Renal pelvis (tissue), 12 donors: ENCODE measurements at places on chromosomes 3 and 15.

- no peak for DNase-seq
Observed at GRCh38 chr15:57557267-57557666, 34.4 kb upstream of the MYZAP start.

- DNase-seq, result no peak
Observed at GRCh38 chr3:140292684-140293083, 357.7 kb downstream of the CLSTN2 start.

DNA sequence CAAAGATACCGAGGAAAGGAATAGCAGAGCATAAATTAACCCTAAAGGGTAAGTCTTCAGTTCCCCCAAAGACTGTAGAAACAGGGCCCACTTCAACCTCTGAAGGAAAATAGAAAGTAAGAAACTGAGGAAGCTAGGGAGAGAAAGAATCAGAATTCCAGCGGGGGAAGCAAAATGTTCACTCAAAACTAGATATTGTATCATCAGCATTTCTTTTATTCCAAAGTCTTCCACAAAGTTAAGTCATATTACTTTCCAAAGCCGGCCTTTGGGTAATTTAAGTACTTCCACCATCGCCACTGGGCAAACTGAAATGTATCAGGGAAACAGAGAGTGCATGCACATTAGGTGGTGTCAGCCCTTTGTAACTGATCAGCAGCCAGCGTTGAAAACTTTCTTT lies 88.3 kb downstream of the RSL24D1 start:
- no peak for DNase-seq

- DNase-seq, result no peak
Observed at GRCh38 chr3:156633335-156633734, 41.1 kb upstream of the TIPARP start.

DNA sequence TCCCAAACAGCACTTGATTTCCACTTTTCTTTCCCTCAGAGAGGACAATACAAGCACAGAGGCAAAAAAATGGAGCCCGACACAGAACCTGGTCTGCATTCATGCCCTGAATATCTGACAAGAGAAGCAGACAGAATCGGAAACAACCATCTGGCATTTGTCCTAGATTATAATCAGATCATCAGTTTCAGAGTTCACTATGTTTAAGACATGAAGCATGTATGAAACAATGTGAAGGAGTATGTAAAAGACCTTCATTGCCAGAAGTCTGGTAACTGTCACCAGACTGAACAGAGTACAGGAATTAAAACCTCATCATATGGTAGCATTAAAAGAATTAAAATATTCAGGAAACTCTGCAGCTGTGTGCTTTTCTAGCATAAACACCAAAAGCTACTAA lies 65.0 kb downstream of the SETD2 start:
- no peak for DNase-seq

- no peak for DNase-seq
Observed at GRCh38 chr3:72830452-72831223, 17.6 kb downstream of the SHQ1 start.

- DNase-seq, result peak; percentile 38
Observed at GRCh38 chr3:178568155-178568731, 32.0 kb downstream of the KCNMB2 start.

DNA sequence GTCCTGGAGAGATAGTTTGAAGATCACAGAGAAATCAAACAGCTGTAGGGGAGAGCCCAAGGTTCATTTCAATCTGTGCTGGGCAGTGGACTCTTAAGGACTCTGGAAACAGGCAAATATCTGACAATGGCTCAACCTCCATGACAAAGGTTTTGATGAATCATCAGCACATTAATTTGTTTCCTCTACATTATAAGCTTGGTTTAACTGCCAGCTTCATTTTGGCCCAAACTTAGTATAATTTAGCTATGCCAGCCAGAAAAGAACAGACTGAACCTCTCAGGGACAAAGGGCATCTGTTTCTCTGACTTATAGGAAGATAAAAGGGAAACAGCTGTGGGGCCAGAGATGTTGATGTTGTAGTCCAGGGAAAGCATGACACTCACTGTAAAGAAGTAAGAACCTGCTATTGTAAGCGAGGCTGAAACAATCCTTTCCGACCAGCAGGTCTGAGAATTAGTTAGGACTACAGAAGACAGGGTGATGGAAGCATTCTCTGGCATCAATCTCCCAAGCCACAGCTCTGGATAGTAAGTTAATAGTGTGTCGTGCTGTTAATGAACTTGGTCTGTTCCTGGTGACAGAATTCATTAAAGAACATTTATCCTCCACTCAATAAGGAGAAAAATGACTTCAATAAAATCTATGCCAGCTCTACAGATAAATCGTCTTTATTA lies 110.1 kb downstream of the KCNMB2 start:
- DNase-seq, result no peak

DNA sequence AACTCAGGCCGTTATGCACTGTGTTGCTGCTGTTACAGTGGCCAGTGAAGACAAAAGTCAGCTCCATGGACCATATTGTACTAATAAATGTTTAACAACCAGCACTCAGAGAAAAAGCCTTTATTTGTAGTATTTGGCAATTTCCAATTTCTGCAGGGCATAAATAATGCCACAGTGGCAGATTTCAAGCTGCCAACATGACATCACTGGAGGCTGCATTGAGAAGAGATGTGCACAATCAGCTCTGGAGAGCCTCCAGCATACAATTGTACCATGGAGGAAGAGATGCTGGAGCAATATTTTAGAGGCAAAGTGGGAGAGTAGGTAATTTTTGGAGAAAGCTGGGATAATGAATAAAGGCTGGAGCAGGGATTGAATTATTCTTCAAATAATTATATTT lies 9.7 kb upstream of the ALCAM start:
- no peak for DNase-seq

GRCh38 chr3:54988838-54989630 lies 61.2 kb upstream of the LRTM1 start:
- DNase-seq, result peak; percentile 52

DNA sequence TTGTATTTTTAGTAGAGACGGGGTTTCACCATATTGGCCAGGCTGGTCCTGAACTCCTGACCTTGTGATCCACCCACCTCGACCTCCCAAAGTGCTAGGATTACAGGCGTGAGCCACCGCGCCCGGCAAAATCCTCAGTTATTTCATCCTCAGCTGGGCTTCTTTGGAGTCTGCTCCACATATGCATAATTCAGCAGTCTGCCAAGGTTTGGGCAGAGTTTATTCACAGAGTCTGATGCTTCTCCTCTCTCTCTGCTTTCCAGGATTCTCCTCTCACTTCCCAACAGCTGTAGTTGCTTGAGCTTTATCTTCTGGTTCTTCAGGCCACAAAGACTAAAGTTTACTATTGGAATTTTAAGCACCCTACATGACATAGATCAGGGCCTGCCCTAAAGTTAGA lies 8.2 kb downstream of the ZNF106 start:
- DNase-seq, result no peak

- DNase-seq, result no peak
Observed at GRCh38 chr3:155110022-155110421, 29.9 kb downstream of the MME start.

GRCh38 chr3:189361103-189361835 lies 189.5 kb downstream of the TPRG1 start:
- no peak for DNase-seq

DNA sequence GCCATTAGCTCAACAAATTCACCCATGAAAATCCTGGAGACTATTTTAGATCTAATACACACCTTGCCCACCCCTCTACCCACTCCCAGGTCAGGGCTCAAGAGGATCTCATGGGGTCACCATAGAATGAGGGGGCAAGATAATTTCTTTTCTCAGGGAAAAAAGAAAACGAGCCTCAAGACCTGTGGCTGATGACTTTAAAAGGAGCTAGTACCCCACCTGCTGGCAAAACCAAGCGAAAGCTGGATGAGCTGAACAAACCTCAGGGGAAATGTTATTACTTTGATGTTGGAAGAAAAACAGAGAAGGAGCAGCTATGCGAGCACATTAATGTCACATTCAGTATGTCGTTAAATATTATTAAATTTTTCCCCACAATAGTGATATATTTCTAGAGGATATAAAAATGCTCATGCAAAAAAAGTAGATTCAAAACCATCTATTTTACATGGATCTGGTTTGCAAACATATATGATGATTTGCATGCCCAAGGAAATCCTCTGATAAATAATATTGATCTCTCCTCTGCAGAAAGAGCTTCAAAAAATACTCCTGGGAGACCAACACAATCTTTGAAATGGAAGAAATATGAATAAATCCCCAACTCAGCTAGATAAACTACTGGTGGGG lies 37.7 kb downstream of the PLD1 start:
- peak; percentile 70 for DNase-seq

- DNase-seq, result no peak
Observed at GRCh38 chr15:25763331-25763751, 99.8 kb downstream of the ATP10A start.

- DNase-seq, result no peak
Observed at GRCh38 chr3:191356631-191357439, 26.5 kb upstream of the UTS2B start.

- no peak for DNase-seq
Observed at GRCh38 chr3:170429050-170429449, 10.4 kb downstream of the CLDN11 start.

GRCh38 chr3:100003609-100004503 lies 110.4 kb downstream of the FILIP1L start:
- no peak for DNase-seq

DNA sequence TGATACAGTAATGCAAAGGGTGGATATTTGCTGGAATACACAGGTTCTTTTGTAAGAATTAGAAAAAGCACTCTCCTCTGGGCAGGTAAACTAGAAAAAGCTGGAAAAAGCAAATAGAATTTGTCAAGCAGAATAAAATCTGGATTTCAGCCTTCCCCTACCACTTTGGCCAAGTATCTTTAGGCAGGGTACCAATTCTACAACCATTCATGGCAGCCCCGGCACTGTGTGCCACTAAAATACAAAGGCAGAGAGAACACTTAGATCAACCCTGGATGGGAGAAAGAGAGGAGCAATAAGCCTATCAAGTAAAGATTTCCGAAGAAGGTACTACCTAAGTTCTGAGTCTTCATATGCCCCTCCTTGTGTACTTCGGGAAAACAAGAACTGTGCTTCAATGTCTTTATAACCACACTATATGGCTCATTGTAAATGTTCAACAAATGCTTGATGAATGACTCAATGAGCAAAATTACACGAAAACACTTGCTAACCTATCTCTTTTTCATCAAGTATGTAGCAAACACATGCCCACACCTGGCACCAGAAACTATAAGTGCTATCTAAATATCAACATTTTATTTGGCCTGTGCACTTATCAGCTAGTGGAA lies 20.8 kb downstream of the STAG1 start:
- no peak for DNase-seq

DNA sequence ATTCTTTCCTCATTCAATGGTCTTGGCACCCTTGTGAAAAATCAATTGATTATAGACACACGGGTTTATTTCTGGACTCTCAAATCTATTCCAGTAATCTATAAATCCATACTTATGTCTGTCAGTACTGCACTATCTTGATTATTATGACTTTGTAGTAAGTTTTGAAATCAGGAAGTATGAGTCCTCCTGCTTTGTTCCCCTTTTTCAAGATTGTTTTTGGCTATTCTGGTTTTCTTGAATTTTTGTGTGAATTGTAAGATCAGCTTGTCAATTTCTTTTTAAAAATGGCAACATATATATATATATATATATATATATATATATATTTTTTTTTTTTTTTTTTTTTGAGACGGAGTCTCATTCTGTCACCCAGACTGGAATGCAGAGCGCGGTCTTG lies 32.3 kb upstream of the CFAP20DC start:
- no peak for DNase-seq

DNA sequence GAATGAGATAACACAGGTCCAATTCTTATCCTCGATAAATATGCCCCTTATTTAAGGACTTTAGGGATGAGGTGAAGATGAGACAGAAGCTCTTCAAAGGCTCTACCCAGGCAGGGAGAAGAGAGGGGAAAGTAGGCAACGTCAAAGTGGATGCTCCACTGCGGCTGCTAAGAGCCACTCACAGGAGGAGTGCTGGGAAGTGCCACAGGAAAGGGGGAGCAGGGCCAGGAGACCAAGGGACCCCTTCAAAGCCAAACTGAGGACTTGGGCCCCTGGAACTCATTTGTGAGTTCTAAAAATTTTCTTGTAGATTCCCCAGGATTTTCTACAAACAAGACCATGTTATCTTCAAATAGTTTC lies 47.3 kb upstream of the ATG7 start:
- DNase-seq, result no peak

DNA sequence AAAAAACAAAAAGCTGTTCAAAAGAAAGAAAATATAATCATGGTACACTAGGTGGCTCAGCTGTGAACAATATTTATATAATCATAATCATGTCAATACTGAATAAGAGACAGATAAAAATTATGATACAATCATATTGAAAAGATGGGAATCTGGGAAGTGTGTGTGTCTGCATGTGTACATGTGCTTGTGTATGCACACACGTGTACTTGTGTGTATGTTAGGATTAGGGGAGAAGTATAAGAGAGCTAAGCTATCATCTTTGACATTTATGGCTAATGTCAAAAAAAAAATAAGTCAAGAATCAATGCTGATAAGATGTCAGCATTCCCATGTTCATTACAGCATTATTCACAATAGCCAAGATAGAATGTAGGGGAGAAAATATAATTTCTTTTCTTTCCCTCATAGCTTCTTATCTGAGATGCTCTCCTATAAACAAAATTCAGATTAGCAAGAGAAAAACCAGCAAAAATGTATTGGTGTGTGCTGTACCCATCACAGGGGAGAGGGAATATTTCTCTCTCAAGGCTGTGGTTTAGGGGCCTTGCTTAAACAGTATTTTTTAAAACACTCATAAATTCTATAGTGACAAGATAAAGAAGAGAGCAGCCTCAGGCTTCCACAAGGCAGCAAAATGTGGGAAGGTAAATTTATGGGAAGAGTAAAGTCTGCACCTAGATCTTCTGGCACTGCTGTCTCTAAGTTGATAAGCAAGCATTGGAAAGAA lies 63.4 kb upstream of the ITGA11 start:
- DNase-seq, result no peak

DNA sequence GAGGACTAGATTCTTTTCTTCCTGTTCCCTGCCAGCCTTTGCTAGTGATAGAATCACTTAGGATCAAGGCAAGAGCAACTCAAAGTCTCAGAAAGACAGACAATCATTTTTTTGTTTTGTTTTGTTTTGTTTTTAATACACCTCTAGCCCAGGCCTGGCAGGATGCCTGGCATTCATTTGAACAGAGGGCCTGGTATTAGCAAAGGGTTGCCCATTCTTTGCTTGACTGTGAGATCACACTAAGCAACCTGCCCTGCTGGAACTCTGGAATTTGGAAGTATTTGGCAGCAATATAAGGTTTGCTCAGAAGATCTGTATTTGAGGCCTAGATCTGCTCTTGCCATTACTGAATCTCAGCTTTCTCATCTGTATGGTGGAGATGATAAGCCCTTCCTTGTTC lies 21.8 kb upstream of the ATP13A5 start:
- DNase-seq, result no peak

- DNase-seq, result no peak
Observed at GRCh38 chr3:109057616-109058015, 60.3 kb downstream of the MORC1 start.

DNA sequence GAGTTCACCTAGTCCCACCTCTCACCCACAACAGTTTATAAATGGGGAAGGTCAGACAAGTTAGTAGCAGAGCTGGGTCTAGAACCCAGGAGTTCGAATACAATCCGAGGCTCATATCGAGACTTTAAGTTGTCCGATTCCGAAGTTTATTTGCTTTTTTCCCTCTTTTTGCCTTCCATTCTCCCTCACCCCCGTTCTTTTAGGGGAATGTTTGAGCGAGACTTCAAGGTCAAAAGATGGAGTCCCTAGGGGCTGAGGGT lies 7.3 kb downstream of the BCL6 start:
- no peak for DNase-seq
